ENCODE measurements at places on chromosomes 12 and 14. TPM values are rescaled to one million over a fixed set of nuclear protein-coding genes. Genes with fewer than 3 reads are reported as not detected.

Gene FOXN4
- not detected for polyA plus RNA-seq

Gene TRIAP1
- polyA plus RNA-seq, result 52.7 TPM

Gene PTPRB
- polyA plus RNA-seq, result 1.7 TPM

Gene RPS26
- 739 TPM for polyA plus RNA-seq

Gene OAS1
- 0.34 TPM for polyA plus RNA-seq

Gene CCDC184
- 0.28 TPM for polyA plus RNA-seq

Gene SIX1
- polyA plus RNA-seq, result 6.9 TPM

Gene C12orf60
- 1.1 TPM for polyA plus RNA-seq

Gene KLRB1
- polyA plus RNA-seq, result not detected

Gene RERGL
- 0.09 TPM for polyA plus RNA-seq

Gene CCDC175
- not detected for polyA plus RNA-seq

Gene LRP1
- 92.2 TPM for polyA plus RNA-seq

DNA sequence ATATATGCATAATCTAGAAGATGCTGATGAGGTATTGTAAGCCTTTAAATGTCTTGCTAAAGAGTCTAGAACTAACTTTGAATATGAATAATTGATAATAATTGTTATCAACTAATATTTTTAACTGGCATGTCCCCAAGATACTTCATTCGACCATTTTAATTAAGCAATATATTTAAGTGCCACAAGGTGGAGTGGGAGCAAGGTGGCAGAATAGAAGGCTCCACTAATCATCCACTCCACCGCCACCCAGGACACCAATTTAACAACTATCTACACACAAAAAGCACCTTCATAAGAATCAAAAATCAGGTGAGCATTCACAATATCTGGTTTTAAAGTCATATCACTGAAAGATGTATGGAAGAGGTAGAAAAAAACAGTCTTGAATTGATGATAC, 409.6 kb downstream of the SEC23A start:
- no peak for DNase-seq

- DNase-seq, result no peak
Measured at GRCh38 chr12:119201789-119202543, 23.2 kb downstream of the HSPB8 start.

DNA sequence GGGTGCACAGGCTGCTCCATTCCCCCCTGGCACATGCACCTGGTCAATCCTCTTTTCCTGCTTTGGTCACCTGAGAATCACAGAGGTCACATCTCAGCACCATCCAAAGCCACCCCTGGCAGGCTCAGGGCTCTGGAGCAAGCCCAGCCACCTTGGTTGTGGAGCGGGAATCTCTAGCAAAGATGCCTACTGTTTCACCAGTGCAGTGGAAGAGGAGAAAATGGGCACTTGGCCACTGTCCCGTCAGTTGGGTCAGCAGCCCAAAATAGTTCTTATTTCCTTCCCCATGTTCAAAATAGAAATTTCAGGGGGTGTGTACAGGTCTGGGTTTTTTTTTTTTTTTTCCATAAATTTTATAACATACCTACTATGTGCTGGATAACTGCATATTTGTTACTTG, 18.3 kb downstream of the RTL1 start:
- no peak for DNase-seq

GRCh38 chr12:41564816-41565215, 376.7 kb downstream of the PDZRN4 start:
- DNase-seq, result no peak

GRCh38 chr14:59450716-59451115, 14.5 kb downstream of the GPR135 start:
- DNase-seq, result no peak

- no peak for DNase-seq
Measured at GRCh38 chr12:69007855-69008351, 74.9 kb upstream of the CPM start.

DNA sequence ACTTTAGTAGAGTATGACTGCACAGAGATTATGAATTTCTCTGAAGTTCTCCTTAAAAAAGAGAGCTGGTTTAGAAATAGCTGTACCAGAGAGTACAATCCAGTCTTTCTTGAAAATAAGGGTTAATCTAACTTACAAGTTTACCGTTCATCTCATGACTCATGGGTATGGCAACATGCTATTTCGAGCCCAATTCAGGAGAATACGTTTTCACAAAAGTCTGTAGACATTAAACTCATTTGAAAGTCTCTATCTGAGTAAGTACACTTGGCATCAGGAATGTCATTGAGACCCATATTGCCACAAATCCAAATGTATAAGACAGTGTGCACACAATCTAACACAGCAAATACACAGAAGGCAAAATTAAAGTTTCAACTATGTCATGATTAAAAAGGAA, 160.5 kb downstream of the PIK3C2G start:
- peak; percentile 44 for DNase-seq

GRCh38 chr12:20808521-20808920, 2.0 kb upstream of the SLCO1B3 start:
- DNase-seq, result no peak

- DNase-seq, result peak; percentile 90
Measured at GRCh38 chr12:48957141-48958048, at the start of gene ARF3. TSS of gene ARF3 (minus strand) at chr12:48957487. CDS start at chr12:48941095, 16,392 bp downstream.

GRCh38 chr12:79406993-79407392, 283.8 kb downstream of the PAWR start:
- DNase-seq, result no peak

DNA sequence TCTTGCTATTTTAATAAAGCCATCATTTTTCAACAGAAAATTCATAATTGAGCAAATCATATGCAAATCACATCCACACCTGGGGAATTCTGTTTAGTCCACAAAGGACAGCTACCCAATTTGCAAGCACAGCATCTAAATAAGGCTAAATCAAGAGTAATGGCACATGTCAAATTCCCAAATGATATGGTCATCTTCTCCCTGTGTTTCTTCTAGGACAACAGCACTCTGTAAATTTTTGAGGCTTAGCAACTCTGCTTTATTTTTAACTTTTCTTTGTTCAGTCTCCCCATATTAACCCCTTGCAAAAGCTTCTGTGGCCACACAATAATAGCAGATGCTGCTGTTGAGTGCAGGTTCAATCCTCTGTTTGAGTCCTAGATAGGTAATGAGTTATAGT, 155.6 kb upstream of the DAAM1 start:
- DNase-seq, result no peak

DNA sequence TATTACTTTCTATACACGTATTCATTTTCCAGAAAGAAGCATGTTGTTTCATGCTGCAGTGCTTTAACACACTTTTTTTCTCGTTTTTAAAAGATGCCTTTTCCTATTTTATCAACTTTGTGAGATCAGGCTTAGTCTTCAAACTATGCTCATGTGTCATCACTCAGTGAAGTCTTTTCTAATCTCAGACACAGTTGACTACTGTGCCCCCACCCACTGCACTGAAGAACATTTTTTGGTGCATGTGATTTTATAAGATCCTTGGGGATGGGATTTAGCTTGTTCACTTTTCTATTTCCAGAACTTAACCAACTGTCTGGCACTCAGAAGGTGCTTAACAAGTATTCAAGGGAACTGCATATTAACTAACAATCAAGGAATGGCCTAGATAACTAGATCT, 85.5 kb downstream of the CDK17 start:
- DNase-seq, result peak; percentile 16

DNA sequence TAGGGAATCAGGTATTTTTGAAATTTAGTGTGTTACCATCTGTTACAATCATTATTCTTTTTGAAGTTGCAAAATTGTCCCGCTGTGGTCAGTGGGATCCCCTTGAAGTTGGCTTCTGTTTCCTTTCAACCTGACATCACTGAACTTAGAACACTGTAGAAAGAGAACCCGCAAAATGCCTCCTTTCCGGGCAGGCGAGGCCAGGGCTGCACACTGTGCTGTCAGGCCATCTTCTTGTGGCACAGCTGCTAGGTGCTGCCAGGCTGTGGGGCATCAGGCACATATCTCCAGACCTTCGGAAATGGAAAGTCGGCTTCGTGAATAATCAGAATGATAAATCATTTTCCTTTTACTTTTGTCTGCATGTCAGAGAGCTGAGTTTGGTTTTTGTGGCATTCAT, 103.5 kb downstream of the GLT1D1 start:
- no peak for DNase-seq

DNA sequence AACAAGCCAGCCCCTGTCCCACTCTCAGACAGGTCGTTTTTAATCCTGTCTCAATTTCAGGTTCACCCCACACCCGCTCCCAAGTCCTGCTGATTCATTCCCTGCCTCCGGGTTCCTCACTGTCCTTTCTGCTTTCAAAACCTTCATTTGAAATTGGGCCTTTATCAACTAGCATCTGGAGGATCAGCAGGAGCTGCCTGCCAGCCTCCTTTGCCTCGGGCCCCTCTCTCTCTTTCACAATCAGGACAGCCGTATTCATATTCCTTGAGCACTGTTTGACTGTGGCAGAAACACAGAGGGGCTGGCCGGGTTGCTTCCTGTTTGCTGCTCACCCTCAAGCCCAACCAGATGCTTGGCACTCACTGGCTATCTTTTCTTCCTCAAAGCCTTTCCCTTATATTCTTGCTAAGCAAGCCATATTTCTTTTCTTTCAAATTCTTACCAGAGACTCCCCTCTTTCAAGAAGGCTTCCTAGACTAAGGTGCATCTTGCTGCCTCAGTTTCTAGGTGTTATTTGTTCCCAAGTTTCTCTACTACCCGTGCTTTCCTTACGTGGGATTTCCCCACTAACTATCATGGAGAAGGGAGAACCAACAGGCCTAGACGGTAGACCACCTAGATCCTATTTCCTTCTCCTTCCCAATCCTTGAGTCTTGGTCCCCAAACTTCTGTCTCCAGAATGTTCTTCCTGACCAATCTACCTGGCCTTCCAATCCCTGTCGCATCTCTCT, 3.0 kb downstream of the GALNT6 start:
- peak; percentile 82 for DNase-seq
